ENCODE measurements at places on chromosomes 12 and 14.

DNA sequence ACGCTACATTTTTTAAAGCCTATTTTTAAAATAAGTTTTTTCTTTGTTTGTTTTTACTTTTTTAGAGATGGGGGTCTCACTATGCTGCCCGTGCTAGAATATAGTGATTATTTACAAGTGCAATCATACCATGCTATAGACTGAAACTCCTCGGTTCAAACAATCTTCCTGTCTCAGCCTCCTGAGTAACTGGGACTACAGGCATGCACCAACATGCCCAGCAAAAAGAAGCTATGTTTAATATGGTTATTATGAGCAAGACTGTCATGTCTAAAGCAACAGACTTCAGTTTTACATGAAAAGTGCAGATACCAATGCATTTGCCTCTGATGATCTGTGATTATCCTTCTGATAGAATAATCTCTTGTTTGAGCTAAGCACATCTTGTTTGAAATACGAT is 45.6 kb upstream of the SGPP1 start:
- DNase-seq, result no peak

DNA sequence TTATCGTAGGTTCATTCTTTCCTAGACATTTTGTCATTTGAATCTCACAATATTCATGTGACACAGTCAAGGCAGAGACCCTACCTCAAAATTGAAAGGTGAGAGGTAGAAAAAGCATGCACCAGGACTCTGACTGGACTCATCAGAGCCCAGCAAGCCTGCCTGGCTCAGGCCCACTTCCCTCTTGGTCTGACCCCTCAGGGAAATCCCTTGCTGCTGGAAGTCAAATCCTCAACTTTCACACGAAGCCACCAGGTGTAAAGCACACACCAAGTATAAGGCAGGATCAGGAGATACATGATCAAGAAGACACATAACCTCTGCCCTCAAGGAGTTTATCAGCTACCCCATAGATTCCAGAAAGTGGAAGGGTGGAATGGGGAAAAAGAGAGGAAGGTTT is 18.8 kb downstream of the NIN start:
- DNase-seq, result no peak

DNA sequence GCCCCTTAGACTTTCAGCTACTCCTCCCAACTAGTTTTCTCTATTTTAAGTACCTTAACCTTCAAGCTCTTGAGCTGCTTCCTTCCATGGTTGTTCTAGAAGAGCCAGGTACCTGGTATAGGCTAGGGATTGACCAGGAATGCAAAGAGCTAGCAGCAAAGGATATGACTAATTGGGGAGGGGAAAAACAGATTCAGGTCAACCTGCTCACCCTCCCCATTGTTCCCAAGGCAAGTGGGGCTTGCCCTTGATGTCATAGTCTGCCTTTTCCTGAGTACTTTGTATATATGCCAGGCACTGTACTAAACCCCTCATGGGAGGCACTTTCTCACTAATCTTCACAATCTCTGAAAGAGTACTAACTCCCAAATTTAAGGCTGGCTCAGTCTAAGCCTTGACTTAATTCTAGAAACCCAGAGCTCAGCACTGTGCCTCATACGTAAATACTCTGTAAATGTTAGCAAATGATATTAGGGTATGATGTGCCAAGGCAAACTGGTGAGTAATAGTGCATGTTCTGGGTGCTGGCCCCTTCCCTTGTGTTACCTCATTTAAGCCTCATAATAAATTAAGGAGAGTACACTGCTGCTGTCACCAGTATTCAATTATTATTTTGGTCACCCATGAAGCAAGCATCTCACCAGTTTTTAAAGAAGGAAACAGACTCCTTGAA is 42.2 kb downstream of the SUDS3 start:
- DNase-seq, result no peak

GRCh38 chr14:100874411-100875091 is 29.0 kb downstream of the RTL1 start:
- DNase-seq, result no peak

DNA sequence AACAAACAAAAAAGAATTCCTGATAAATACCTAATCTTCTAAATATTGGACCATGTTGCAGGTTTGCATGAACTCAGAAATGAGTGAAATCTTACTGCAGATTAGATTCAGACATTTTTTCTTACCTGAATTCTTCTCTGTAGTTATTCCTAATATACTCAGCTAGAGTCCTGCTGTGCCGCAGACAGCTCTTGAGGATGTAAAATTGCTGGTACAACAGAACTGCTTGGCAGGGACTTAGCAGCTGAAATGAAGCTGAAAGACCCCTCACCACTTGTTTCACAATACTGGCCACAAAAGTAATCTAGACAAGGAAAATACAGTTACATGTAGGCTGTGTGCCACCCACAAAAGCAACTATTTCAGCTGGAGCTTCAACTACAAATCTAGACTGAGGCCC is 48.3 kb upstream of the KICS2 start:
- no peak for DNase-seq

GRCh38 chr12:59678759-59679411 is 83.1 kb downstream of the SLC16A7 start:
- no peak for DNase-seq

DNA sequence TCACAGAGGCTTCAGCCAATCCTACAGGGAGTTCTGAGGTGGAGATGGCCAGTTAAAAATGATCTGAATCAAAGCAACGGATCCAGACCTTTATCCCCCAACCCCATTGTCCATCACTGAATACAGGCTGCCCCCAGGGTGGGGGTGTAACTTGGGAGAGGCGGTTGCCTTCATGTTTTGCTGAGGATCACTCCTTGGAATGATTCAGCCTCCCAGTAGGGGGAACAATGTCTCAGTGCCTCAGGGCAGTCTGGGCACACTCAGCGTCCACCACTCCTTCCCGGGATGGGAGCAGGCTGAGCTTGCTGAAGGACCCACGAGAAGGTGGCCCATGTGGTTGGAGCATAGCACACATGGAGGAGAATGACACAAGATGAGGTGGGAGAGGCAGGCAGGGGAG is 60.2 kb downstream of the RFX4 start:
- no peak for DNase-seq

- DNase-seq, result peak; percentile 44
These were observed 4.1 kb downstream of the EVL start for GRCh38 chr14:100069161-100069800.

DNA sequence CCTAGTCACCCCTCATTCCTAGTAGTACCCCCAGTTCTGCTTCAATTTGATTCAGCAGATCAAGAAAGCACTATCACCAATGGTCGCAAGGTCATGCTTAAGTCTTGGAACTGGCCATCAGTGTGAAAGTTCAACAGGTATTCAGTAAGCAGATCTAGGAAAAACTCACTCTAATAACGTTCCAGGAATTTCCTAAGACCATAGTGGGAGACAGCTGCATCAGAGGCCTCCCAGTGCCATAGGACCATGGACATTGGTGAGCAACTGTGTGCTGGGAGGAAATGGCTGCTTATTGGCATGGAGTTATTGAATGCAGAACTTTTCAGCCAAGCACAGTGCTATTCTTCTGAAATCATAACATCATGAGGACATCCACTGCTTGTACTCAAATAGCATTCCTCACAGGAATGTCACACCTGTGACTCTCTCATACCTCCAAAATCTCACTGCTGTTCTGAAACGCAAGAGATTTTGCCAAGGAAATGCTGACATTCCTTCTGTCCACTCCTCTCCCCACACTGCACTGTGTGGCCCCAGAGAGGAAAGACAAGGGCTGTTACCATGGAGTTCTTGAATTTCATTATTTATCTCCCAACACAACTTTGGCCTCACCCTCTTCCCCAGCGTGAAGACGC is 30.9 kb upstream of the MDM2 start:
- DNase-seq, result no peak

GRCh38 chr12:106304001-106304421 is 1.5 kb downstream of the TCP11L2 start:
- DNase-seq, result no peak

DNA sequence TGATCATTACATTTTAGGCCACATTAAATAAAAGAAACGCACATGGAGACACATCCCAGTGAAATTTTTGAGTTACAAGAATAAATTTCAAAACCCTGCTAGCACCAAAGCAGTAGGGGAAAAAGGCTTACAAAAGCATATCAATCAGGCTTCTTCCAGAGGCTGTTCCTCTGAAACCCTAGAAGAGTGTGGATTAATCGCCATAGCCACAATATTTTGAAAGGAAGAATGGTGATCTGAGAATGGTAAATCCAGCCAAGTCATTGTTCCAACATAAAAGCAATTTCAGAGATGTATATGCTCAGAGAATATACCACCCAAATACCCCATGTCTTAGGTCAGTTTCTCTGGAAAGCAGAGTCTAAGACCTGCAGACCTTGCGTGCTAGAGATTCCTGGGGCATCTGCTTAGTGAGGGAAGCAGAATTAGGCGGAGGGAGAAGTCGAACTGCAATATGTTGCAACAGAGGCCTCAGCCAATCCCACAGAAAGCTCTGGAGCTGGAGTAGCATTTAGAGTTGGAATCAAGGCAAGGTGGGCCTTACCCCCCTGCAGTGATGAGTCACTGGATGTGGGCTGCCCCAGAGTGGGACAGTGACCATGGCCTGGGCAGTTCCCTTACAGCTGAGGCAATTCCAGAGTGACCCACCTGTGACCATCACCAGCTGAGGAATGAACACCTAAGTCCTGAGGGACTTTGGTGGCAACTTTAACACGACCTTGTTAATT is 125.2 kb downstream of the NTF3 start:
- no peak for DNase-seq

GRCh38 chr12:130130346-130130745 is 31.9 kb upstream of the FZD10 start:
- DNase-seq, result no peak

GRCh38 chr14:76053572-76054355 is 68.2 kb downstream of the IFT43 start:
- DNase-seq, result no peak

DNA sequence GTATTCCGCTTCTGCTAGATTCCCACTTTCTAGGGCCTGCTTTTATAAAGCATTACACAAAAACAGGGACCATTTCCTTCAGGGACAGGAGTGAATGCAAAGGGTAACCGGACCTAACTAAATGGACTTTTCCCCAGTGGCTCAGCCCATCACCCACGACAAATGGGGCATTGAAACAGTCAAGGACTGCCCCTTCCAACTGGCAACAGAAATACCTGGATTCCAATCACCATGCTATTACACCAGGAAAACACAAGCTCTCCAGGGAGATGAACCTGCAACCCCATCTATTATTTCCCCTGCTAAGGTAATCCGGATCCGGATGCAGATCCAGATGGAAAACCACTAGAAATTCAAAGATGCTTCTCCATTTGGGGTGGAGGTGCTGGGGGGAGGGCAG is 1.0 kb downstream of the MPHOSPH9 start:
- DNase-seq, result no peak

DNA sequence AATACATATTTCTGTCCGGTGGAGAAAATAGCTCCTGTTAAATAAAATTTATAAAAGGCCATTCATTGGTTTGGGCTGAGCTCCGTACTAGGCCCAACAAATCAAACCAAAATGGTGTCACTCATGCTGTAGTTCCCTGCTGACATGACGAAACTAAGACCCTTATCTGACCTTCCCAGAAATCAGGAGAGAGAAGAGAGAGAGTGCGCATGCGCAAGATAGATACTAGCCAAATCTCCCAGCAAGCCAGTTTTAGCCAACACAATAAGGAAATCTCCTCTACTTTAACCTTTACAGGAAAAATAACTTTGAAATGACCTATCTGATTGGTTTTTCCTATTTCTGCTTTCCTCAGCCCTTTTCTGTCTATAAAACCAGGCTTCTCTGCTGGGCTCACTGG is 152.7 kb upstream of the RMST start:
- DNase-seq, result no peak

DNA sequence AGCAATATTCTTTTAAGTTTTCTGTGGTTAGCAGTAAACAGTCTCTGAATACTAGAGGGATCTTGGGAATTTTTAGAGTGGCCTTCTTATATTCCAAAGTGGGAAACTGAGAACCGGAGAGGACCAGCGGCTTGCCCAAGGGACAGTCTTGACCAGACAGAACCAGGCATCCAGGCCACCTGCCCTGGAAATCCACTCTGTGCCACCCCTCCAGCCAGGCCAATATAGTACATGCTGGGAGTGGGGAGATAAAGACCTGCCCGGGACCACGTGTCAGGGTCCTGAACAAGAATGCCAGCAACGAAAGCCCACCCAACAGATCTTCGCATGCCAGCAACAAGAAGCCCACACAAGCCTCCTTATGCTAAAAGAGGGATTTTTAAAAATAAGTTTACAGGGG is 49.4 kb upstream of the RIN3 start:
- DNase-seq, result no peak

DNA sequence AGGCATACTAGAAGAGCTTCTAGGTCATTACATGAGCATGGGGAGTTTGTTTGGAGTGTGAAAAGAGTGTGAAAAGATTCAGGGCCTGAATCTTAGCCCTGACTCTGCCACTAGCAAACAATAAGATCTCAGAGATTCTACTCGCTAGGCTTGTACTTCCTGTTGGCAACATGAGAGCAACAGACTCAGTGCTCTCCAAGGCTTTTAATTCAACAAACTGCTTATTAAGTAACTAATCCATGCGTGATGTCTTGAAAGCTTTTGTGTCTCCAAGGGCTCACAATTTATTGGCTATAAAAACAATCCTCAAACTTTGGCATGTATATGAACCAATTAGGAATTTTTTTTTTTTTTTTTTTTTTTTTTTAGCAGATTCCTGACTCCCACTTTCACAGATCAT is 105.1 kb downstream of the STXBP6 start:
- DNase-seq, result no peak

- DNase-seq, result no peak
These were observed 203.3 kb upstream of the SRRM4 start for GRCh38 chr12:118778077-118778476.

DNA sequence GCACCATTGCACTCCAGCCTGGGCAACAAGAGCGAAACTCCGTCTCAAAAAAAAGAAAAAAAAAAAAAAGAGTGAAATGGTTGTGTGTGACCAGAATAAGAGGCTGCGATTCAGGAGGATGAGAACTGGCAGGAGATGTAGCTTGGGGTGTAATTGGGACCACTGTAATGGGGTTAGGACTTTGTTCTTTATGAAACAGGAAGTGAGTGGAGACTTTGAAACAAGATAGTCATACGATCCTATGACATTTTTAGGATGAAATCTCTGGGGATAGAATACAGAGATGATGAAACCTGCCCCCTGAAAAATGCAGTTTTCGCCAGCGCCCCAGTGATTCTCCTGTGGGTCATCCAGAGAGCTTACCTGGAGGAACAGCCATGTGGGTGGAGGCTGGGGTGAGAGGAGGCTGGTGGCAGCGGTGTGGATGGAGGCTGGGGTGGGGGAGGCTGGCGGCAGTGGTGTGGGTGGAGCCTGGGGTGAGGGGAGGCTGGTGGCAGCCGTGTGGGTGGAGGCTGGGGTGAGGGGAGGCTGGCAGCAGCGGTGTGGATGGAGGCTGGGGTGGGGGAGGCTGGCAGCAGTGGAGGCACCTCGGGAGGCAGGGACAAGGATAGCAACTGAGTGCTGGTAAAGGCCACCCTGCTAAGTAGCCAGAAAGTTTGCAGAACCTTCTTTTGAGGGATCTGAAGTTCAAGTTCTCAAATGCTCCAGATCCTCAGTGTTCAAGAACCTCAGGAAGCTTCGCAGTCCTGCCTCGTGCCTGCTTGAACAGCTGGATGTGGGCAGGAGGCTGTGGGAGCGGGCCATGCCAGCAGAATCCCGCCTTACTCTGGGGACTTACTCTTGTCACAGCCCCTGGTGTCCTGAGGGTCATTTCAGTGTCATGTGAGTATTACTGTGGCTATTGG is 20.2 kb downstream of the FBXL14 start:
- DNase-seq, result no peak
